ENCODE measurements at places on chromosomes 3 and 15. TPM values are rescaled to one million over a fixed set of nuclear protein-coding genes. Genes with fewer than 3 reads are reported as not detected.

DNA sequence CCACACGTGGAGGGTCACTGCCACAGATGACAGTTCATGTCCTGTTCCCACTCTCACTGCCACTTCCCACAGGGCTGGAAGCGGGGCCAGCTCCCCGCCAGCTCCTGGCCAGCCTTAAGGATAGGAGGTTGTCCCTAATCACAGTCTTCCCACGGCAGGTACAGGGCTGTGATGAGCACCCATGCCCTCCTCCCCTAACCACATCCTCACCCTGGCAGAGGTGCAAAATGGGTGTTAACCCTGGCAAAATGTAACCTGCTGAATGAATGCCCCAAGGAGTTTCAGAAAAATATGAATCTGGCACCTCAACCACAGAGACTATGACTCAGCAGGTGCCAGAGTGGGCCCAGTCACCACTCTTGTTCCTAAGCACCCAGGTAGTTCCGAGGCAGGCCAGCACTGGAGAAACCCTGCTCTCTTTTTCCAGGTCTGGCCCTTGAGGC is 185.1 kb upstream of the TPM1 start:
- H3K4me1 ChIP-seq = peaks cover 7% of the 10 kb centered on the region
- no peaks in the 10 kb centered on the region for H3K27me3 ChIP-seq
- H3K4me3 ChIP-seq = no peak overlapping the region
- DNase-seq = no peak

GRCh38 chr3:194730365-194730764 is 44.7 kb downstream of the FAM43A start:
- H3K4me3 ChIP-seq = no peak overlapping the region
- H3K4me1 ChIP-seq = no peaks in the 10 kb centered on the region
- H3K27me3 ChIP-seq = no peaks in the 10 kb centered on the region
- H3K36me3 ChIP-seq = peaks cover 3% of the 10 kb centered on the region
- no peak for DNase-seq

DNA sequence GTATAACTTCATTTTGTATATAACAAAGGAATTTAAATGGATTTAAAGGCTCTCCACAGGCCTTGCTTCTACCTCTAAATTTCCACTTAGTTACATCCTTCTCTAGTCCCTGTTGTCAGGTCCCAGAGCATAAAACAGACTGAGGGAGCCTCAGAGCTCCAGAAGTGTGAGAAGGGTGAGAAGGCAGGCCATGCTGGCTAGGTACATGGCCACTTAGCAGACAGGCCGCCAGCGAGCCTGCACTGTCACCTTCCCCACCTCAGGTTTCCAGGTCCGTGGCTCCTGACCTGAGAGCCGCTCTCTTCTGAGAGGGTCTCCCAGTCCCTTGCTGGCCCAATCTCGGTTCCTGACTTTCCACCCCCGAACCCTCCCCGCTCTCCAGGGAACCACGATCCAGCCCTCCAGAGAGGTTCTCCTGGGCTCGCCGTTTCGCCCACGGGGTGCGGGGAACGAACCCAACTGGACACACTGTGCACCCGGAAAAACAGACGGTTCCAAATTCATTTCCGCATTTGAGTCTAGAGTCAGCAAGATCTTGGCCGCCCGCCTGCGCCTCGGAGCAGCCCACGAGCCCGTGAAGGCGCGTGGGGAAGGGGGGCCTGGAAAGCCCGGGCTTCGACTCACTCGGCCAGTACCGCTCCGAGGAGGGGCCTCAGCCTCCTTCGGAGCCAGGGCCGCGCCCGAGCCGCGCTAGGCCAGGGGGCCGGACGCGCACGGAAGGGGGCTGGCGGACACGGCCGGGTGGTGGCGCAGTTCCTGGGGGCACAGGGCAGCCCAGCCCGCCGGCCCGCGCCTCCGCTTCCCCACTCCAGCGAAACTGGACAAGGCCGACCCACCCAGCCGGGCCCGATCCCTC is 16.7 kb upstream of the SOX2 start:
- H3K27me3 ChIP-seq = peaks cover 70% of the 10 kb centered on the region
- H3K36me3 ChIP-seq = no peaks in the 10 kb centered on the region
- peak overlapping the region; percentile 62 for H3K4me3 ChIP-seq

RLBP1 gene
- total RNA-seq = not detected

FGF7 gene
- total RNA-seq = 34.1 TPM

DNA sequence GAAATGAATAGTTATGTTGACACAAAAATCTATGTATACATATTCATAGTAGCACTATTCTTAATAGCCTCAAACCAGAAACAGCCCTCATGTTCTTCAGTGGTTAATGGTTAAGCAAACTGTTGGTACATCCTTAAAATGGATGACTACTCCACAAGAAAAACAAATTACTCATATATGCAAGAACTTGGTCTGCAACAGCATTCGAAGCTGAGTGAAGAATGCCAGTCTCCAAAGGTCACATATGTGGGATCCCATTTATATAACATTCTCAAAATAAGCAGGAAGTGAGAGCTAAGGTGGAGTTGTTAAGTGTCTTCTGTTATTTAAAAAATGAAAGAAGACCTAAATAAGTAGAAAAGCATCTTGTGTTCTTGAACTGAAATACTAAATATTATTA is 365.7 kb downstream of the GABRG3 start:
- H3K4me1 ChIP-seq = no peaks in the 10 kb centered on the region
- no peaks in the 10 kb centered on the region for H3K27me3 ChIP-seq
- H3K27ac ChIP-seq = no peak overlapping the region
- no peak for DNase-seq
